Activated CD8-positive, alpha-beta memory T cell treated with anti-CD3 and anti-CD28 coated beads, Interleukin-2, amount 50 U/mL, for 4 hours (primary cell): ENCODE measurements at places on chromosomes 1 and 21.

- no peak for DNase-seq
Measured at GRCh38 chr1:32060914-32061313, 11.8 kb upstream of the TMEM39B start.

DNA sequence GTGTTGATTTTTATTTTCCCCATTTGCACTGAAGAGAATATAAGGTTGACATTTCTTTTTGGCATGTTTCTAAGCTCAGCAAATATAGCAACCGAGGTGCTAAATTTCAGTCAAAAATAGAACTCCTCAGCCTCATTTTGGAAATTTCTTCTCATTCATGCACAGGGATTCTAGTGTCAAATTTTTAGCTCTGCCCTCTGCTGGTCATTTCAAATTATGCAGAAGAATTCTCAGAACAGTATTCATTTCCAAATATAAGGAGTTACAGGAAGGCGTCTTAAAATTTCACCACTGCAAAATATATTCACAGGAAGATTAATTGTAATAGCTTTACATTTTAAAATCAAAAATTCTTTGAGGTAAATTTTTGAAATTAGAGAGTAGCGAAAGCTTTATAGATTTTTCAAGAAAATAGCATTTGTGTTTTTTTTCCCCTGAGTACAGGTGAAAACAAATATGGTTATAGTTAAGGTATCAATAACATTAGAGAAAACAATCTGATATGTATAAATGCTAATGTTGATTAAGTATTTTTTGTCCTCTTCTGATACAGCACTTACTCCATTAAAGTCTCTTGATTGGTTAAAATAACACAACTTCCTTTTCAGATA lies 57.9 kb downstream of the FMN2 start:
- no peak for DNase-seq

- no peak for DNase-seq
Measured at GRCh38 chr21:38333301-38334272, 76.8 kb downstream of the KCNJ15 start.

GRCh38 chr1:226813671-226814591 lies 56.5 kb upstream of the PSEN2 start:
- DNase-seq, result no peak

- no peak for DNase-seq
Measured at GRCh38 chr1:93708734-93709481, 27.3 kb upstream of the BCAR3 start.

DNA sequence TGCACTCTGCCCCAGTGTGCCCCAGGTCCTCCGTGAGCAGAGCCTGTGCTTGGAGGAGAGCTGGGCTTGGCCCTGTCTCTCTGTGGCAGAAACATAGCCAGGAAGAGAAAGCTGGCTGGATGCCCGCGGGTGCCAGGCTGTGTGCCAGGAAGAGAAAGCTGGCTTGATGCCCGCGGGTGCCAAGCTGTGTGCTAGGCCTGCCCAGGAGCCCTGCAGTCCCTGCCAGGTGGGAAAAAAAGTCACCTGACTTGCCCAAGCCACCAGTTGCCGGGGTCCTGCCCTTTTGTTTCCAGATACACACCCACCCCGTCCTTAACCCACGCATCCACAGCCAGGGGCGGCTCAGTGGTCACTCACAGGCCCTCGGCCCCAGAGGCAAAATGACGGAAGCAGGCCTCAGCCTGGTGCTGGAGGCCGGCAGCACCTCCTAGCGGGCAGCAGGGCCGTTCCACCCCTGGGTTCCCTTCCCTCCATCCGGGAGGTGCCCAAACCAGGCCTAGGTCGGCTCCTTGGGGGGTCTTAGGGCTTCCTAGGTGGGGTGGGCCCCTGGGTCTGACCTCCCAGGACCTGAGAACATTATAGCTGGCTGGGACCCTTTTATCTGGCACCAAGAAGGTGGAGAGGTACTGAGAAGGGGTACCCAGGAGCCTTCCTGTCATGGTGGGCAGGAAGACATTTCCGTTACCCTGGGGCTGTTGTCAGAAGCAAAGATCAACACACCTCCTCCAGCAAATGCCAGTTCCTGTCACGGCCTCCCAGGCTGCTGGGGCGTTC lies 9.1 kb downstream of the ITGB2 start:
- DNase-seq, result peak; percentile 50

DNA sequence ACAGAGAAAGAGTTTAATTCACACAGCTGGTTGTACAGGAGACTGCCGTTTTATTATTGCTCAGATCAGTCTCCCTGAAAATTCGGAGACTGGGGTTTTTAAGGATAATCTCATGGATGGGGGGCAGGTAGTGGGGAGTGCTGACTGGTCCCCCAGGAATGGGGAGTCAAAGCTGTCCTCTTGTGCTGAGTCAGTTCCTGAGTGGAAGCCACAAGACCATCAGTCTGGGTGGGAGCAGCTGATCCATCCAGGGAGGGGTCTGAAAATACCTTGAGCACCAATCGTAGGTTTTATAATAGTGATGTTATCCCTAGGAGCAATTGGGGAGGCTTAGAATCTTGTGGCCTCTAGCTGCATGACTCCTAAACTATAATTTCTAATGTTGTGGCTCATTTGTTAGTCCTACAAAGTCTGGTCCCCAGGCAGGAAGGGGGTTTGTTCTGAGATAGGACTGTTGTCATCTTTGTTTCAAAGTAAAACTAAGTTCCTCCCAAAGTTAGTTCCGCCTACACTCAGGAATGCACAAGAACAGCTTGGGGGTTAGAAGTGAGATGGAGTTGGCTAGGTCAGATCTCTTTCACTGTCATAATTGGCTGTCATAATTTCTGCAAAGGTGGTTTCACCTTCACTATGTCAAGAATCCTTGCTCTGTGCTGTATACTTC lies 50.3 kb downstream of the TRAF5 start:
- DNase-seq, result no peak

- DNase-seq, result no peak
Measured at GRCh38 chr1:180392427-180393145, 109.8 kb downstream of the ACBD6 start.

DNA sequence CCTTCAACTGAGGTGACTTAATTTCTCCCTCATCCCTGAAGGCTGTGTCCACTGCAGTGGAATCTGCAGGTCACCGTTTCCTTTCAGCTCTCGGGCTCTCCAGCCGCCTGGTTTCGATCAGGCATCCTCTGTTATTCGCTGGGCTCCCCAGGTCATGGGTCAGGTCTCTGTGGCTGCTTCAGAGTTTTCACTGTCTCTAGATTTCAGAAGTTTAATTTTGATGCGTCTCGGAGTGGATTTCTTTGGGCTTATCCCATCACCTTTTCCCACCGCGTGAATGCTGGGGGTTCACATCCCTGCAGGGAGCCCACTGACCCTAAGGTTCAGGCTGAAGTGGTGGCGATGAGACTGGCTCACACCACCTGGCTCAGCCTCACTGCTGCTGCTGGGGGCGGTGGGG lies 3.3 kb downstream of the ACTRT2 start:
- DNase-seq, result no peak

DNA sequence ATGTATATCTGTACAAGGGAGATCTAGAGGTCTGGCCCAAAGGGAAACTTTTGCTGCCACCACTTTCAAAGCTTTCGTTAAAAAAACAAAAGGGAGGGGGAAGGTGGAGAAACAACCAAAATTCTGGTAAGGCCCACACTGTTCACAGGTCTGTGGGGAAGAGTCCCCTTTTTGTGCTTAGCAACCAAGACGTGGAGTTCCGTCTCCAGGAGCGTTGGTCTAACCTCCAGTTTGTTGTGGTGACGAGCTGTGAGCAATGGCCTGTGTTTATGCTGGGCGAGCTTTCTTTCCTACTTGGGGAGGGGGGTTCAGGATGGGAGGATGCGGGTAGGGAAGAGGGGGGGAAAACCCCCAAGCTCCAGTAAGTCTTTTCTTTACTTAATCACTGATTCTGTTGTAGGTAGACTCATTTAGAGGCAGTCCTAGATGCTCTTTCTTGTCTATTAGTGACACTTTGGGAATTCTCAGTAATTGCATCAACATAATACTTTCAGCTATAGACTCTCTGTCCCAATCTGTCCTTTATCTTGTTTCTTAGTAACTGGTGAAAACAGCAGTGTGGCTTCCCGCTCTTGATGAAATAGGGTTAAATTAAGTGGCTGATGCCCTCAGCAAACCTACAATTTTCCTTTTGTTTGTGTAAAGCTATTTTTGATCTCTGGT lies 1.5 kb downstream of the HIPK1 start:
- peak; percentile 56 for DNase-seq

DNA sequence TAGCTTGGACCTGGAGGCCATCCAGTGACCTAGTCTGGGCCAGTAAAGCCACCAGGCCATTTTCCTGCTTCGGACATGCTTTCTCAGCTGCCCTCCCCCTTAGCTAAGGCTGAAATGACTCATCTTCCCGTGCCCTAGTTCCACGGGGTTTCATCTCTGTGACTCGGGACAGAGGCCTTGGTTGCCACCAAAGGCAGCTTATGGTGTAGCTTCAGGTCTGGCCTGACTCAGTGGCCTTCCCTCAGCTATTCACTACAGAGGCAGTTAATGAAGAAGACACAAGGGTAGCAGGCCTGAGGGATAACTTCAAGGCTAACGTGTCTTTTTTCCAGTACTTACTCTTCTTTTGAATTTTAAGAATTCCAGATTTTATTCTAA lies 82.4 kb downstream of the PBX1 start:
- DNase-seq, result no peak

DNA sequence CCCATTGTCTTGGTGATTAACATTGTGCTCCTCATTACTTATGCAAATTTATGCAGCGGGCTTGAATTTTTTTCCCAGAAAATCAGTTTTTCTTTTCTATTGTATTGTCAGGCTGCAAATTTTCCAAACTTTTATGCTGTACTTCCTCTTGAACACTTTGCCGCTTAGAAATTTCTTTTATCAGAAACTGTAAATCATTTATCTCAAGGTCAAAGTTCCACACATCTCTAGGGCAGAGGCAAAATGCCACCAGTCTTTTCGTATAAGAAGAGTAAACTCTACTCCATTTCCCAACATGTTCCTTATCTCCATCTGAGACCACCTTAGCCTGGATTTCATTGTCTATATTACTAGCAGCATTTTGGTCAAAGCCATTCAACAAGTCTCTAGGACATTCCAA lies 113.9 kb upstream of the OLFM3 start:
- DNase-seq, result no peak

GRCh38 chr1:234120327-234120944 lies 216.0 kb downstream of the SLC35F3 start:
- no peak for DNase-seq

- no peak for DNase-seq
Measured at GRCh38 chr21:42705346-42705745, 51.9 kb downstream of the PDE9A start.

- DNase-seq, result no peak
Measured at GRCh38 chr1:244783138-244783537, 52.3 kb upstream of the COX20 start.

DNA sequence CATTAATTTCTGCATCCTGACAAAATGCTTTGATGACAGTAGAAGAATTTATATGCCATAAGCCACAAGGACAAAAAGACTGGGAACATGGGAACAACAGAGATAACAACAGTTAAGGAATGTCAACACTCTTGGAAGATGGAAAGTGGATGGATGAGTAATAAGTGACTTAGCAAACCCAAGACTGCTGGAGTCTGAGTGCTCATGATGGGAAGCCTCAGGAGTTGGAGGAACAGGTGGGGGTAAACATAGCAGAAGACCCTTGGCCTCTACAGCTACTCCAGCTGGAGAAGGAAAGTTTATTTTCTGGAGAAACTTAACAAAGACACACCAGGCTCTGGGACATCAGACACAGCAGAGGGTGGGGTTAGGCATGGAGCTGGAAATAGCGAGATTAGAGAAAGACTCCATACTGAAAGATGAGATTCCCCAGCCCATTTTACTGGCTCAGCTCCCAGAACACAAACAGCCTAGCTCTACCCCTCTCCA lies 13.6 kb downstream of the G0S2 start:
- no peak for DNase-seq

- DNase-seq, result no peak
Measured at GRCh38 chr1:48526008-48526710, 54.2 kb upstream of the SPATA6 start.

- DNase-seq, result no peak
Measured at GRCh38 chr1:183630748-183631147, 4.8 kb downstream of the ARPC5 start.

DNA sequence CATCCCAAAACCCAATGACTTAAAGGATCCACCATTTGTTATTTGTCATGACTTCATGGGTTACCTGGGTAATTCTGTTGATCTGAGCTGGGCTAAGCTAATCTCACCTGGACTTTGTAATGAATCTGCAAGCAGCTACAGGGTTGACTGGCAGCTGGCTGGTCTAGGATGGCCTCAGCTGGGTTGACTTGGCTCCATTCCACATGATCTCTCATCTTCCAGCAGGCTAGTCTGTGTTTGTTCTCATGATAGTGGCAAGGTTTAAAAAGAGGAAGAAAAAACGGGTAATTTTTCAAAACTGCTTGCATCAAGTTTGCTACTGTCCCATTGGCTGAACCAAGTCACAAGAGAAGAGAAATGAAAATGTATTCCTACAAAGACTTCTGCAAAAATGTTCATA lies 24.8 kb upstream of the ZMYM4 start:
- DNase-seq, result no peak

- no peak for DNase-seq
Measured at GRCh38 chr1:196535727-196536126, 72.5 kb downstream of the KCNT2 start.

DNA sequence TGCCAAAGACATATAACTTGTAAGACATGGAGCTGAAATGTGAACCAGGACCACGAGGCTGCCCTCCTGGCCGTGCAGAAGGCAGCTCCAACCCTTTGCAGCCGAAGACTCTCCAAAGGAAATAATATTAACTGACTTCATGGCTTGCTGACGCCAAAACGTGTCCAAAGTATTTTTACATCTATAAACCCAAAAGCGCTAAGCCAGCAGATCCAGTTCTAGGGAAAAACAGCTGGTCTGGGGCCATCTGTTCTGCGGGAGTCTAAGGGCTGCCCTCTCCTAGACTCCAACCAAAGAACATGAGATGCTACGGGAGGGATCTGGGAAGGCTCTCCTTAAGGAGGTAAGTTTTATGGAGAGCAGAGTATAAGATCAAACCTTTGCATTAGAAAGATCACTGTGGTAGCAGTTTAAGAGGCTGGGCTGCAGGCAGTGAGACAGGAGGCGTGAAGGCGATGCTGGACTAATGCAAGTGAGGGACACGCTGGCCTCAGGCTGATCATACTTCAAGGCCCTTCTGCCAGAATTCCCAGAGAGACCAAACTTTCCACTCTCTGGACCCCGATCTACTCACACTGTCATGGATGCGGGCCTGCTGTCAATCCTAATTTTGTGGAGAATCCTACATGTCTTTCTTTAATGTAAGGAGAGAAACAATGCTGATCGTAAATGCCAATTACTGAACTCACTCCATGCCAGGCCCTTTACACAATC lies 1.2 kb downstream of the TMEM53 start:
- no peak for DNase-seq

GRCh38 chr1:245488346-245489129 lies 333.8 kb downstream of the KIF26B start:
- DNase-seq, result no peak
